ENCODE measurements at places on chromosomes 7 and 10.

DNA sequence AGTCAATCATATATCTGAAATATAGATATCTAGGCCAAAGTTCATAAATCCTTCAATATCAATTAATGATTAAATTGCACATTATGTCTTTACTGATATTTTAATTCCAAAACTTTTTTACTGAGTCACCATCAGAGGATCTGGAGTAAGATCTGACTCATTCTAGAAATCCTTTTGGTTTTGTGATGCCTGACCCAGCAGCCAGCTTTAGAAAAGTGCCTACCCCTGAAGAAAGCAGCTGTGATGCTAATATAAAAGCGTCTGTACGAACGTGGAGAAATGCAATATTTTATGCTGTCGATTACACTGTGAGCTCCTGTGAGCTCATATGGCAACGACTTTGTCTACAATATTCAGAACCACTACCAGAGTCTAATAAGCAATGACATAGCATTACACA lies 142.5 kb upstream of the LRRTM3 start:
- peak; percentile 24 for DNase-seq

GRCh38 chr7:105461518-105461917 lies 60.6 kb downstream of the PUS7 start:
- no peak for DNase-seq

- DNase-seq: no peak
These were observed 377.1 kb downstream of the HPSE2 start for GRCh38 chr10:98858525-98858924.

DNA sequence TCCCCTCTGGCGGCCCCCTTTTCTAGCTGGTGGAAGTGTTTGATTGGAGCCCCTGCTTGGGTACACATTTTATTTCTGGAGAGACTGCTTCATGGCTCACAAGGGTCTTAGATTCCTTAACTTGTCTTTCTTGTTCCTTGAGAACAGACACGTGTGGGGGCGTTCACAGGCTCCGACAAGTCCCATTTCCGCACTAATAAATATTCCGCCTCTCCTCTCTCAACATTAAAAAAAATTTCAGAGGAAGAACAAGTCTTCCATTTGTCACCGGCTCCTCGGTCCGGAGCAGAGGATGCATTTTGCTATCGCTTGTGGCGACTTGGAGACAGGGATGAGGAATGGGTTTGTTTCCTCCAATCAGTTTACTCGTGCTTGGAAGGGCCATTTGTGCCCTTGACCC lies 134.0 kb upstream of the PODXL start:
- no peak for DNase-seq

GRCh38 chr7:121235201-121235600 lies 93.6 kb upstream of the WNT16 start:
- no peak for DNase-seq

DNA sequence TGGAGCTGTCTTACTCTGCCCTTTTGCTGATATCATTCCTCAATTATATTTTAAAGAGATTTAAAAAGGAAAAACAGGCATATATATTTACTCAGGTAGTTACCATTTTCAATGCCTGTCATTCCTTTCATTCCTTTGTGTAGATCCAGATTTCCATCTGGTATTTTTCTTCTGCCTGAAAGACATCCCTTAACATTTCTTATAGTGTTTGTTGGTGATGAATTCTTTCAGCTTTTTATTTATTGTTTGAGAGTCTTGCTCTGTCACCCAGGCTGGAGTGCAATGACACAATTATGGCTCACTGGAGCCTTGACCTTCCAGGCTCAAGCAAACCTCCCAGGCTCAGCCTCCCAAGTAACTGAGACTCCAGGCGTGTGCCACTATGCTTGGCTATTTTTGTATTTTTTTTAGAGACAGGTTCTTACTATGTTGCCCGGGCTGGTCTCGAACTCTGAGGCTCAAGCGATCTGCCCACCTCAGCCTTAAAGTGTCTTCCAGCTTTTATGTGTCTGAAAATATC lies 5.6 kb upstream of the POM121 start:
- DNase-seq: no peak

Data from fibroblast of the aortic adventitia (primary cell).